Globus pallidus (tissue), 1 donor: ENCODE measurements at places on chromosomes 2 and 18.

DNA sequence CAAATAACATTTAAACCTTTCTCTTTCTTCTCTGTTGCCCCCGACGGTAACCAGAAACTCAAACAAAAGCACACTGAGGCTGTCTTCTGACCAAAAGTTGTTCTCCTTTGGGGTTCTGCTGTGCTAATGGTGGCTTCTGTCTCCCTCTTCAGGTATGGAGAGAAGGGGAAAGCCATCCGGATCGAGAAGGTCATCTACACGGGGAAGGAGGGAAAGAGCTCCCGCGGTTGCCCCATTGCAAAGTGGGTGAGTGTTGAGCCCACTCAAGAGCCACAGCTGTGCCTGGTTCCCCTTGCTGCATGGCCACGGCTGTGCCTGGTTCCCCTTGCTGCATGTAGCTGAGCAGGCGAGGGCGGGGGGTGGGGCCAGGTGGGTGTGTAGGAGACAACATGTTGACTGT lies 67.4 kb downstream of the BOLA3 start:
- DNase-seq = no peak

- no peak for DNase-seq
These were observed 105.8 kb upstream of the PID1 start for GRCh38 chr2:229376866-229377265.

- DNase-seq = no peak
These were observed 552.0 kb upstream of the CDH2 start for GRCh38 chr18:28728891-28729290.

DNA sequence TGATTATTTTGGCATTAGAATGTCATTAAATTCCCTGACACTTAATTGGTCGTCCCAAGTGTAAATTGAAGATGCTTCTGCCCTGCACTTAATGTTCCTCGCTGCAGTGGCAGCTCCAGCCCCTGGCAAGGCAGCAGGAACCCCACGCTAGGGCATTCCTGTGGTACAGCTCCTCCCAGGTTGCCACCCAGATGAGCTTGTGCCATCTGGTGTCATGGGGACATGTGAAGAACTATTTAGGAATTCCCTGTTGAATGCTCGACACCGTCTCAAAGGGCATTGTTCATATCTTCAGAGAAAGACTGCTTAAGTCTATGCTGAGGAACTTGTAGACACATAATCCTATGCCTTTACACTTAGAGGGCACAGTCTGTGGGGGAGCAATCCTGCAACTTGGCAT lies 38.9 kb downstream of the BCL2L11 start:
- no peak for DNase-seq

- no peak for DNase-seq
These were observed 108.3 kb upstream of the PPP1CB start for GRCh38 chr2:28643327-28643726.

DNA sequence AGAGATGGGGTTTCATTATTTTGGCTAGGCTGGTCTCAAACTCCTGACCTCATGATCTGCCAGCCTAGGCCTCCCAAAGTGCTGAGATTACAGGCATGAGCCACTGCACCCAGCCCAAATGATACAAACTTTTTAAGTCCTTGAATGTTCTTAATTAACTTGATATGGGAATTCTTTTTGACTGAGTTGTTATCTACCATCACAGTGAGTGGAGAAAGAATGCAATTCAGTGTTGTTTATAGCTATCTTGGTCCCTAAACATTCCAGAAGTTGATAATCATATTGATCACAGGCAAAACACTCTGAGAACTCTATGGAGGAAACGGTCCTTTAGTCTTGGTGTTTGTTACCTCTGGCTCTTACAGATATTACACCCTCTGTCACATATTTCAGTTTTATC lies 1072.5 kb downstream of the SUCLG1 start:
- no peak for DNase-seq

GRCh38 chr2:12074126-12074844 lies 327.9 kb downstream of the LPIN1 start:
- DNase-seq = peak; percentile 24

DNA sequence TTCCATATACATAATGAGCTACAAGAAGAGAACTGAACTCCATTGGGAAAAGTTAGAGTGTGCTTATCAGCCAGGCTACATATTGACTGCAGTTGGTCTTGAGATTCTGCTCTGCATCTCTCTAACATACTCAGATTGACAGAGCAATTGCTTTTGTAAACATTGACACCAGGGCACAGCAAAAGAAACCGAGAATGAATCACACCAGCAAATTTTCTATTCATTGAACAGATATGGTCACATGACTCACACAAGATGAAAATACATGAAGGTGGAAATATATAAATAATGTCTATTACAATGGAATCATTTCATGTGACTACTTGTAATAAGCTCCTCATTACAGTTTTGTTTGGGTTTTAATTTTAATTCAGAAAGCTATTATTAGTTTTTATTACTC lies 691.9 kb upstream of the TMEFF2 start:
- DNase-seq = no peak

GRCh38 chr2:174846941-174847938 lies 83.0 kb upstream of the CHRNA1 start:
- DNase-seq = peak; percentile 53

GRCh38 chr2:235330775-235331451 lies 162.9 kb upstream of the AGAP1 start:
- no peak for DNase-seq

DNA sequence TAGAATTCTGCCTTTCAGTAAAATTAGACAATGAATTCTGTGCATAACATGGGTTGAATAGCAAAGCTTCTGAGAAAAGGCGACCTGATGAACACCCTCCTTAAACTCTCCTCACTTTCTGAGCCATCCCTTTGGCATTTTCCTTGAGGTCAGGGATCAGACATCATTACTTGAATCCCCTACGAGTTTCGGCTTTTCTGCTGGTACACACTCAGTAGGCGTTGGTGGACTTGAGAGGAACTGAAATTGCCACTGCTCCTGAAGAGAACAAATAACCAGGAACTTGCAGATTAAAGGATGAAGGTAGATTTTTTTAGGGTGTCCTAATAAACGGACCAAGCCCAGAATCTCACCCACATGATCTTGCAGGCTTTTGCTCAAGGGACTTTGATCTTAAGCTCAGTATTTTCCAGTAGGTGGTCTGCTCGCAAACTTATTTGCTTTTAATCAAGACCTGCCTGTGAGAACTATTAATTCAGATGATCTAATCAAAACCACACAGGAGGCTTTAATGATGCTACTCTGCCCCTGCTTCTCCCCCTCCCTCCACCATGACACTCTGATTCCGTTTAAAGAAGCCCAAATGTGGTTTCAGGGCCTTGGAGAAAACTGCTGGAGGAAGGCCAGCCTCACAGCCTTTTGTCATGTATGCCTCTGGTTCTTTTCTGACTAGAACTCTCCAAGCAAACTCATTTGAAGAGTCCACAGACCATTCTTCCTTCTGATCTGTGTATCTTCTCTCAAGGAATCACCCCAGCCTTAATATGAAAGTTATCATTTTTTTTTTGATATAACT lies 124.9 kb downstream of the PRKCE start:
- DNase-seq = no peak

- no peak for DNase-seq
These were observed 971 bp downstream of the ZNF385B start for GRCh38 chr2:179860255-179861026.

GRCh38 chr2:109715313-109715805 lies 78.7 kb upstream of the RGPD5 start:
- no peak for DNase-seq

DNA sequence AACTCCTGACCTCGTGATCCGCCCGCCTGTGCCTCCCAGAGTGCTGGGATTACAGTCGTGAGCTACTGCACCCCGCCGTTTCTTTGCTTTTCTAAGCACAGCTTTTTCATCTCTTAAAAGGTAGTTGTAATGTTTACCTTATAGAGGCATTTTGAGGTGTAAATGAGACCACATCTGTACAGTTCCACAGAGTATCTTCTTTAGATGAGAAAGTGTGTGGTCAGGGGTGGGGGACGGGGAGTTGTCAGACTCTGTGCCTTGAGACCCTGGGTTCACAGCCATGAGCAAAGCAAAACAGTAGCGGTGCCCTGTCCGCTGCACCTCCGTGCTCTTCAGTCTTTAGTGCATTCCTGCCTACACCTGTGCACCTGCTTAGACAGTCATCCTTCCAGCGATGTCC lies 251.6 kb downstream of the ZNF407 start:
- no peak for DNase-seq

DNA sequence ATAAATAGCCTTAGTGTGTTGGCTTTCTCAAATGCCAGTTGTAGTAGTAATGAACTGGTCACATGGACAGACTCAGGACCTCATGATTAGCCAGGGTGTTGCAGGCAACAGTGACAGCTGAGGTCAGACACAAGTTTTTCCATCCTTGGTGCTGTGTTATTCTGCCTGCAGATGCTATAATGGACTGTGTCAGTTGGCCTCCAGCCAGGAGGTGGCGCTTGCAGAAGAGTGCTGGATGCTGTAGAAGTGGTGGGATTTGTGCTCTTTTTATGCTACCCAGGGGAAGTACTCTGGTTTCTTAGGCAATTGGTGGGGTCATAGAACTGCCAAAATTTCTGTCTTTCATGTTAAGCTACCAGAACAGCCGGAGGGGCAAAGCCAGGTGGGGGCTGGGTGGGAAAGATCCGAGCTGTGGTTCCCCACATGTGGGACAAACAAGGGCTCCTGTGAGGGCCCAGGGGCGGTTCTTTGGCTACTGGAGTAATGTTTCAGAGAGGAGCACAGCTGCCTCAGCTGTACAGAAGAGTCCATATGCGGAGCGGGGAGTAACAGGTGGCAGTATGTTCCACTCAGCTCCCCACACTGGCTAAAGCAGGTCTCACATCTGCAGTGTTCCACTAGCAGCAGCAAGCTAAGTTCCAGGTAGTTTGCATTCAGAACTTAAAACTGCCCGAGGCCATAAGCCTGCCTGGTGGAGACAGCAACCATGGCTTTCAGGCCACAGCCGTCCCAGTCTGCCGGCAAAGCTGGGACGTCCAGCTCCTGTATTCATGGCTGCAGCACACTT lies 104.4 kb downstream of the GULP1 start:
- DNase-seq = no peak

DNA sequence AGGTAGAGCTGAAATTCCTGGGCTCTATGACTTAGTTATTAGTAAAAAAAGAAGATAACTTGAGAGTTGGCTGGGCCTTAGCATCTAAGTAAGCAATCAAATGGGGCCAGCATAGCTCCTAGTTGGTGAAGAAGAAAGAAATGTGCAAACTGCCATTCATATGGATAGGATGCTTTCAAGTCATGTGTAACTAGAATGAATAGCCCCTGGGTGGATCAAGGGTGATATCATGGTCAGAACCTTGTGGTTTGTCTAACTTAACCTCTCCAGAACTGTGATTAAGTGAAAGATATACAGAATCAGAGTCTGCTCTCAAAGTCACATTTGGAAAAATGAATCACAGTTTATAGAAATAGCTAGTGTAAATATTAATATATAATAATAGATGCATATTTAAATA lies 198.7 kb upstream of the DTNA start:
- DNase-seq = no peak

- no peak for DNase-seq
These were observed 1257.8 kb upstream of the NRXN1 start for GRCh38 chr2:52289741-52290140.

- no peak for DNase-seq
These were observed 164.0 kb downstream of the HDAC4 start for GRCh38 chr2:239236808-239237205.

GRCh38 chr18:9596226-9596625 lies 18.1 kb downstream of the PPP4R1 start:
- DNase-seq = no peak

DNA sequence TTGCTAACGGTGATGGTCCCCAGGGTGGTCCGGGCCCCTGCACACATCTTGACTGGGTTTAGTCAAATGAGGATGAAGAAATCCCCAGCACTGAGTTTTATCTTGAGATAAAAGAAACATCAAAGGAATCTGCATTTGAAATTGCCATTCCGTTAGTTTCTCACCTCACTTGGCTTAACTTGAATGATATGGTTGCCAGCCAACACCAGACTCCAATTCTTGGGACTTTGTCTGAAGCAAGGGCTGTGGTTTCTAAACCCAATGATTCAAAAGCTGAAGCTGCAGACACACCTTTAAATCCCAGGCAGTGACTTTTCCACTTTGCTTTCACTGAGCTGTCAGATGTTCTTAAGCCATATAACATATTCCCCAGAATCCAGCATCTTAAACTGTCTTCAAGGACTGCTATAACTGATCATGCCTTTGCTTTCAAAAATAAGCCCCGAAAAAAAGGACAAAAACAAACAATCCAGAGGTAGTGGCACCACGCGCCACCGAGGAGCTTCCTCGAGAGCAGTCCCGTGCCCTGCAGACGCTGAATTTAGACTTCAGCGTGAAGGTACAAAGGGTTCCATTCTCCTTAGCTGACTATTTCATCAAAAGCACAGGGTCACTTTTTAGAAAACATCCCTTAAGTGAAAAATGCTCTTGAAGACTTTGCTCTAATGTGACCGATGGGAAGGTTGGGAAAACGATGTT lies 189.3 kb downstream of the HDAC4 start:
- no peak for DNase-seq

DNA sequence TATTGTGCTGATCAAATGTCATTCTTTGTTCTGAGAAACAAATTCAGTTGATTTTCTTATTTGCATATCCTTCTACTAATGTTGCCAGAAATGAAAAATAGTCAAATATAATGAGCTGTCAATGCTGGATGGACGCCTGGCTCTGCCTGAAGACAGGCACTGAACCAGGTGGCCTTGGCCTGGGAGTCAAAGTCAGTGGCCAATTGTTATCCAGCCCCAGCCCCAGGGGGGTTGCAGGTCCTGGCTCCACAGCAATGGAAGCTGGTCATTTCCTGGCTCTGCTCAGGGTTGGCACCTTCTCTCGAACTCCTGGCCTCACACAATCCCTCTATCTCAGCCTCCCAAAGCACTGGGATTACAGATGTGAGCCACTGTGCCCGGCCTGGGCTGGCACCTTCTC lies 176.8 kb upstream of the GLI2 start:
- DNase-seq = no peak

GRCh38 chr2:34123996-34124785 lies 525.1 kb upstream of the FAM98A start:
- no peak for DNase-seq

- DNase-seq = no peak
These were observed 90.2 kb downstream of the EHD3 start for GRCh38 chr2:31324016-31324633.

DNA sequence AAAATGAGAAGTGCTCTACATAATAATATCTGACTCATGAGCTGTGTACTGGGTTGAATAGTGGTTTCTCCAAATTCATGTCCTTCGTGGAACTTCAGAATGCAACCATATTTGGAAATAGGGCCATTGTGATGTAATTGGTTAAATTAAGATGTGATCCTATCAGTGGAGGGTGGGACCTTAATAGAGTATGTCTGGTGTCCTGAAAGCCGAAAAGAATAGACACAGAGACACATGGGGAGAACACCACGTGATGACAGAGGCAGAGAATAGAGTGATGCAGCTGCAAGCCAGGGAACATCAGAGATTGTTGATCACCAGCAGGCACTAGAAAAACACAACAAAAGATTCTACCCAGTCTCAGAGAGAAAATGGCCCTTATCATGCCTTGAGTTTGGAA lies 310.1 kb downstream of the EXOC6B start:
- peak; percentile 82 for DNase-seq

DNA sequence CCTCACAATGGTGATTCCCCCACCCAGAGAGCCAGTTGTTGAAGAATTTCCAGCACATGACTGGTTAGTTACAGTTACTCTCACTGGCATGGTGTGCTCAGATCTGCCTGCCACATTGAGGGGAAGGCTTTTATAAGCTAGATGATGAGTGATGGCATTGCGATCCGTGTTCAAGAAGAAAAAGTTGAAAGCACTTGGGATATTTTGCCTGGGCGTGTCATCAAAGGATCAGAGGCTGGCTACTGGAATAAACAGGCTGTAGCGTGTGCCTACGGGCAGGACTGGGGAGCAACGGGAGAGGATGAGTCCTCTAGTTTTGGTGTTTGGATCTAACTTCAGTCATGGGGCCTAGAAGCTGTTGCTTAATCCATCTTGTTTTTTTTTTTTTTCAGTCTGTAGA lies 175.0 kb downstream of the SETBP1 start:
- no peak for DNase-seq
